ENCODE measurements at places on chromosomes 12 and 14.

GRCh38 chr14:55188686-55189295 lies 2.6 kb downstream of the DLGAP5 start:
- no peak for DNase-seq

GRCh38 chr14:67411820-67412421 lies at the start of gene PLEK2:
Gene PLEK2, minus strand, starts transcription at chr14:67412165. Its CDS starts 106 bp downstream, at chr14:67412059.
- no peak for DNase-seq

GRCh38 chr14:103288076-103288766 lies 45.8 kb upstream of the EIF5 start:
- no peak for DNase-seq

DNA sequence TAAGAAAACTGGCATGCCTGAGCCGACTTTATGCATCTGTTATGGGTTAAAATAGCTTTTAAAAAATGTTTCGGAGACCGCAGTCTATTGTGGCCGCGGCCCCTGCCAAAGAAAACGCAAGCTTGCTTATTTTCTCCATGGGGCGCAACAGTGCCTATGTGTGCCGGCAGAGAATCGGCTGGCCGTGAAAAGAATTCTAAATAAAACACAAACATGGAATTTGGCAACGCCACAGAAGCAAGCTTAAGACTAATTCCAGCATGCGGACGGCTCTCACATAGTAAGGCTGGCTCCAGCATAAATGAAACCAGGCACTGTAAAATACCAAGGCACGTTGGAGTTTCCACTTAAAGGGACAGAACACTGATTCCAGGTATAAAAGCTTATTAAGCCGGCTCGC lies 56.7 kb downstream of the BCL11B start:
- DNase-seq = no peak

DNA sequence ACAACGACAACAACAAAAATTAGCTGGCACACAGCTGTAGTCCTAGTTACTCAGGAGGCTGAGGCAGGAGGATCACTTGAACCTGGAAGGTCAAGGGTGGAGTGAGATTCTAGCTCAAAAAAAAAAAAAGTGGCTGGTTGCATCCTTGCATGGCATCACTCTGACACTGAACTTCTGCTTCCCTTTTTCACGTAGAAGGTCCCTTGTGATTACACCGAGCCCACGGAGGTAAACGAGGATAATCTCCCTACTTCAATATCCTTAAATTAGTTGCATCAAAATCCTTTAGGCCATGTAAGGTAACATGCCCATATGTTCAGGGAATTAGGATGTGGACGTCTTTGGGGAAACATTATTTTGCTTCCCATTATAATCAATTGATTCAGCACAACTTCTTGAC lies 4.0 kb upstream of the PPP4R4 start:
- DNase-seq = no peak

GRCh38 chr14:68888883-68889282 lies 90.2 kb downstream of the ACTN1 start:
- DNase-seq = no peak

- no peak for DNase-seq
These were observed 890.8 kb upstream of the USP15 start for GRCh38 chr12:61369241-61369910.

Data from stimulated activated CD8-positive, alpha-beta memory T cell treated with anti-CD3 and anti-CD28 coated beads, Interleukin-4, amount 100 ng/mL, for 1 hour (primary cell).